ENCODE measurements at places on chromosomes 1 and 21. TPM values are rescaled to one million over a fixed set of nuclear protein-coding genes. Genes with fewer than 3 reads are reported as not detected.

DNA sequence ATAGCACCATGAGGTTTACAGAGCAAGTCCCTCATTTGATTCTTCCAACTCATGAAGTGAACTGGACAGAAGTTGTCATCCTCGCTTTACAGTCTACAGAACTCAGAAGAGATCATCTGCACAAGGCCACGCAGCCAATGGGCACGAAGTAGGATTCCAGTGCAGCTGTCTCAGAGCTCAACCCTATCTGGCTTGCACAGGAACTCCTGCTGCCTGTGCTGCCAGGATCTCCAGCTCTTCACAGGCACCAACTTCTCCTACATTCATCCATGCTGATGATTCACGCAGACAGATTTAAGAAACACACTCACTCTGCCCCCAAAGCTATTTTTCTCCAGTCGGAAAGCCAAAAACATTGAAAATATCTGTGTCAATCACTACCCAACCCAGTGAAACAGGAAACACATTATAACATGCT, 157.0 kb downstream of the RERE start:
- peak; percentile 91 for DNase-seq

DNA sequence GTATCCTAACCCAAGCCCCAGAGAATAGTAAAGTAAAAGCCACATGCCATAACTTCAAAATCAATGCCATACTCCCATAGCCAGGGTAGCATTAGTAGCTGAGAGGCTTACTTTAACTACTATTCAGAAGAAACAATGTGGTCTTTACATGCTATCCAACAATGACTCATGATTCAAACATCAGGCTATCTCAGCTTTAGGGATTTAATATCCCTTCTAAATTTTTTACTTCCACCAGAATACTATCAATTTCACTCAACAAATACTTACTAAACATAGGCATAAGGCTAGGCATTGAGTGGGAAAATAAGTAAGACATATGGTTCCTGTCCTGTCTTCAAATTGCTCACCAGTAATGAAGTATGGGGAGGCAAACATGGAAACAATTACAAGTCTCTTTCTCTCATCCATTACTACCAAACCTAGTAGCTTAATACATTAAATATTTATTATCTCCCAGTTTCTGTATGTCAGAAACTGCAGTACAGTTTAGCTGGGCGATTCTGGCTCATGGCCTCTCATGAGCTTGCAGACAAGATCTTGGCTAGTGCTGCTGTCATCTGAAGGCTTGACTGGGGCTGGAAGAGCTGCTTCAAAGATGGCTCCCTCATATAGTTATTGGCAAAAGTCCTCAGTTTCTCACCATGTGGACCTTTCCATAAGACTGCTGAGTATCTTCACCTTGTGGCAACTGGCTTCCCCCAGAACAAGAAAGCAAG, 30.7 kb downstream of the EVI5 start:
- DNase-seq, result peak; percentile 33

The HIVEP3 gene
- total RNA-seq, result 0.71 TPM

The BTBD19 gene
- total RNA-seq, result 1.9 TPM

- DNase-seq, result no peak
Observed at GRCh38 chr1:7233646-7234470, 448.6 kb downstream of the CAMTA1 start.

- DNase-seq, result no peak
Observed at GRCh38 chr1:32242341-32242851, 4.6 kb upstream of the FAM167B start.

The ST6GALNAC5 gene
- 24.8 TPM for total RNA-seq

- peak; percentile 52 for DNase-seq
Observed at GRCh38 chr1:183952101-183952500, 85.4 kb downstream of the COLGALT2 start.

The FMO3 gene
- total RNA-seq, result not detected

- DNase-seq, result no peak
Observed at GRCh38 chr1:75554870-75555269, 56.0 kb downstream of the SLC44A5 start.

GRCh38 chr1:52294580-52294979, 71.4 kb downstream of the CC2D1B start:
- peak; percentile 40 for DNase-seq

DNA sequence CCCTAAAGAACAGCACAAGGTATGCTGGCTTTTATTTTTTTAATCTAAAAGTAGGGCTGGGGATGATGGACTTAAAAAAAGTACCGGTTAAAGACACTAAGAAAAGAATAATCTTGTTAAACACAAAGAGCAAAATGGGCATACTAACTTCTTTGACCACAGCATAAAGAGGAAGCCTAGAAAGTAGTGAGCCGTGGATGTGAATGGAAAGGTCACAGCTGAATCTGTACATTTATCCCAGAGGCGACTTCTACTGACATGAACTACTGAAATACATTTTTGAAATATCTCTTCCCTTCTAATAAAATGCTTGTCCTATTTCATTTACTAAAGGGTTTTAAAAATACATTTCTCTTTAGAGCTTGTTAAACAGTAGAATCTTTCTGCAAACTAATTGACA, 140.7 kb downstream of the SLC45A1 start:
- no peak for DNase-seq

The PGLYRP3 gene
- total RNA-seq, result not detected

DNA sequence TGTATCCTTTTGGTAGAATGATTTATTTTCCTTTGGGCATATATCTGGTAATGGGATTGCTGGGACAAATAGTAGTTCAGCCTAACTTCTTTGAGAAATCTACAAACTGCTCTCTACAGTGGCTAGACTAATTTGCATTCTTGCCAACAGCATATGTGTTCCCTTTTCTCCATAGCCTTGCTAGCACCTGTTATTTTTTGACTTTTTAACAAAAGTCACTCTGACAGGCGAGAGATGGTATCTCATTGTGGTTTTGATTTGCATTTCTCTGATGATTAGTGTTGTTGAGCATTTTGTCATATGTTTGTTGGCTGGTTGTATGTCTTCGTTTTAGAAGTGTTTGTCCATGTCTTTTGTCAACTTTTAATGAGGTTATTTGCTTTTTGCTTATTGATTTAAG, 99.8 kb downstream of the UCK2 start:
- DNase-seq, result no peak

- no peak for DNase-seq
Observed at GRCh38 chr1:234532503-234532922, 53.5 kb upstream of the TARBP1 start.

The PRDM2 gene
- 19.0 TPM for total RNA-seq

The MYBPHL gene
- 1.1 TPM for total RNA-seq

- DNase-seq, result peak; percentile 35
Observed at GRCh38 chr1:62746086-62746808, 37.7 kb upstream of the ATG4C start.

The SLC1A7 gene
- total RNA-seq, result not detected
